Progenitor cell of endocrine pancreas (in vitro differentiated cells): ENCODE measurements at places on chromosomes 11 and 22. TPM values are rescaled to one million over a fixed set of nuclear protein-coding genes. Genes with fewer than 3 reads are reported as not detected.

Gene SYT8
- 0.69 and 1.5 TPM in 2 replicates for total RNA-seq

DNA sequence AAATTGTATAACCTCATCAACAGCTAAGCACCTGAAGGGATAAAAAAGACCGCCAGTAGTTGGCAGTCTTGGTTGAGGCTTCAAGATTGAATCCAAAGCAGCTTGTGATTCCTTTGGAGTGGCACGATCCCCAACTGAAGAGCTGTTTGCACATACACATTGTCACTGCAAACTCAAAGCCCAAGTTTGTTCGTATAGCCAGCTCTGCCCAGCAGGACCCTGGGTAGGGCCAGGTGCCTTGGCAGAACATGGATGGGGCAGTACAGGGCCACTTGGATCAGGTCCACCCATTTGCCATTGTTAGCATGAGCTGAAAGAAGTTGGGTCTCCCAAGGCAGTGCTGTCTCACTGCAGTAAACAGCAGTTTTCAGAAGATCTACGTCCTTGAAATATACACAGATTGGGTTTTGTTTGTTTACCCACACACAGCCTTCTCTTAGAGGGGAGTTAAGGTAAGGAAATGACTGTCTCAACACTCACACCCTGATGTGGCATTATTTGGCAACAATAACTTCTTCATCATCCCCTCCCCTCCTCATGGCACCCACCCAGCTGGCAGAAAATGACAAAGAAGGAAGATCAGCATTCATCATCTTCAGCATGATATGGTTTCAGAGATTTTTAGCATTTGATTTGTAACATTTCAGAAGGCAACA lies 132.9 kb downstream of the COMMD9 start:
- DNase-seq = no peak
- H3K36me3 ChIP-seq = no peaks in the 10 kb centered on the region
- H3K4me1 ChIP-seq = peaks cover 26% of the 10 kb centered on the region

Gene MYBPC3
- total RNA-seq = 0.10 and 0.22 TPM in 2 replicates

- H3K4me1 ChIP-seq = peaks cover 12% of the 10 kb centered on the region
- H3K27ac ChIP-seq = no peak overlapping the region
- no peak for DNase-seq
- no peaks in the 10 kb centered on the region for H3K27me3 ChIP-seq
- no peak overlapping the region for H3K4me3 ChIP-seq
- H3K36me3 ChIP-seq = no peaks in the 10 kb centered on the region
Measured at GRCh38 chr11:95104856-95105255, 15.2 kb downstream of the ENDOD1 start.

Gene POU2AF1
- 0.43 and 0.58 TPM in 2 replicates for total RNA-seq

GRCh38 chr11:44775366-44775984 lies 48.7 kb downstream of the TSPAN18 start:
- peaks cover 8% of the 10 kb centered on the region for H3K4me1 ChIP-seq
- H3K4me3 ChIP-seq = no peak overlapping the region
- no peak for DNase-seq
- H3K27me3 ChIP-seq = no peaks in the 10 kb centered on the region
- H3K27ac ChIP-seq = peak overlapping the region; percentile 4
- H3K36me3 ChIP-seq = no peaks in the 10 kb centered on the region

Gene BANF1
- 200 and 222 TPM in 2 replicates for total RNA-seq

DNA sequence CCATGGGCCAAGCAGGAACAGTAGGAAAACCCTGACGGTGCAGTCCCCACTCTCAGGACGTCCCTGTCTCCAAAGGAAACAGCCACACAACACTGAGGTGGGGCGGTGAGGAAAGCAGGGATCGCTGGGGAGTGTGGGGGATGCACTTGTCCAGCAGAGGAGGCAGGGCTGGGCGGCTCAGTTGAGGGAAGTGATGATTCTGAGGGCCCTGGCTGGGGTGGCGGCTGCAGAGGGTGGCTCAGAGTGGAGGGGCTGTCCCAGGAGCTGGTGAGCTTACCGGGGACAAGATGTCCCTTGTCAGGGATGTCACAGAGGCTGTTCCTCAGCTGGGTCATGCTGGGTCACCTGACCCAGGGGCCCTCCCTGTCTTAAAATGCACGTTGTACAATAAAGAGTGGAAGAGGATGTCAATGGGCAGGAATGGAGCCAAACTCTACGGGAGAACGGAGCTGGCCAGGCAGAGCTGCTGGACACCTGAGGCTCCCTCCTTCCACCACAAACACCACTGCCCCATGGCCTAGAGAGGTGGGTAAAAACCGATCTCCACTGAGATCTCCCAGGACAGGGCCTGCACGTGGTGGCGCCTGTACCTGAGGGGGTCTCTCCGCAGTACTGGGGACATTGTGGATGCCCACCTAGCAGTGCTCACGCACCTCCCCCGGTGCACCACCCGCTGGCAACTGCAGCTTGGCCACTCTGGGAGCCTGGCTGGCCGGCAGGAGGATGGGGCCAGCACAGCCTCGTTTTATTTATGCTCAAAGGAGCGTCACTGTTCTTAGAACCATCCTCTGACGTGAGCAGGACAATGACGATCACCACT lies 9.7 kb upstream of the EFCAB6 start:
- H3K36me3 ChIP-seq = no peaks in the 10 kb centered on the region
- H3K4me3 ChIP-seq = no peak overlapping the region
- no peak for DNase-seq
- no peaks in the 10 kb centered on the region for H3K27me3 ChIP-seq
- H3K4me1 ChIP-seq = peaks cover 32% of the 10 kb centered on the region

Gene TMEM45B
- 1.4 and 1.5 TPM in 2 replicates for total RNA-seq

DNA sequence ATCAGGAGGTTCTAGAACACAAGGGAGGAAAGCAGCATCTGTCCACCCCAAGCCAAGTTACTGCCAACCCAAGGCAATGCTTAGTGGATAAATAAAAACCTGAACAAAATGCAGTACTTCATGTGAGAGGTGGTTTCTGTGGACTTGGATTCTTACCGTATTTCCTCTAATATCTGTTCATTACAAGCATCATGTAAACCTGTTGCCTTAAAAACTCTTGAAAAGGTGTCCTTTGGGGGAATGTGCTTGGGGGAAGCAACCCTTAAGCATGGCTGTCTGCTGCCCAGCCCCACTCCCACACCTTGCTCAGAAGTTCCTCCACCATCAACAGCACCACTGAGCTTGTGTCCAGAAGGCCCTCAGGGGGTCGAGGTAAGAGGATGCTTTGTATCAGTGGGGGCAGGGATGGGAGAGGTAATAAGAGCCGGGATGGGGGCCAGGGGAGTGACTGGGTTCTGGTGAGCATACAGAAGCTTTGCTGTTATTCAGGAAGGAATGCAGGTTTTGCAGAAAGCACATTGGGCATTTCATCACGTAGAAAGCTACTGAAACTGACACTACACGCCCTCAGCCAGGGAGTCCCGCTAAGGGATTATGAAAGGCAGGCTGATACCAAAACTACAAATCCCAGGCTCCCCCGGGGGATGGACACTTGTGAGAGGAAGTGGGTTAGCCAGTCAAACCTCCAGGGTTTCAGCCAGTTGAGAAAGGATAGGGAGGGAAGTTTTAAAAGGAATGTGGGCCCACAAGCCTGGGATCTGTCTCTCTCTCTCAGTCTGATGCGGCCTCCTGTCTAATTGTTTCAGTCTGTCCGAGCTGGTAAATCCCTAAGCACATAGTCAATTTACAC lies 52.0 kb downstream of the KCNJ1 start:
- no peak overlapping the region for H3K4me3 ChIP-seq
- H3K36me3 ChIP-seq = no peaks in the 10 kb centered on the region
- no peaks in the 10 kb centered on the region for H3K4me1 ChIP-seq
- peak overlapping the region; percentile 31 for H3K27ac ChIP-seq

DNA sequence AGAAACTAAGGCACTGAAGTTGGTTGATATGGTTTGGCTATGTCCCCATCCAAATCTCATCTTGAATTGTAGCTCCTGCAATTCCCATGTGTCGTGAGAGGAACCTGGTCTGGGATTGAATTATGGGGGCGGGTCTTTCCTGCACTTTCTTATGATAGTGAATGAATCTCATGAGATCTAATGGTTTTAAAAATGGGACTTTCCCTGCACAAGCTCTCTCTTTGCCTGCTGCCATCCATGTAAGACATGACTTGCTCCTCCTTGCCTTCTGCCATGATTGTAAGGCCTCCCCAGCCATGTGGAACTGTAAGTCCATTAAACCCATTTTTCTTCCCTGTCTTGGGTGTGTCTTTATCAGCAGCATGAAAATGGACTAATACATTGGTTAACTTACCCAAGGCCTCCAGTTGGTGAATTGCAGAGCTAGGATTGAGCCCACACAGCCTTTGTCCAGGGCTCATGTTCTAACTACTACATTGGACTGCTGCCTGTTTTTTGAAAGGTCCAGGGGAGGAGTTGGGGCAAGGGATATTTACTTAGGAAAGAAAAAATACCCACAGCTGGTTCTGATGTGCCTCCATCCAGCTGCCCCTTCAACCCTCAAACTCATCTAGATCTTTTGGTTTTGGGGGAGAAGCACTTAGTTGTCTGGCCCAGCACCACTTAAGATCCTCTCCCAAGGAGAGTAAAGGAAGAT lies 107.8 kb upstream of the NAV2 start:
- peaks cover 3% of the 10 kb centered on the region for H3K4me1 ChIP-seq
- no peak overlapping the region for H3K4me3 ChIP-seq
- H3K27me3 ChIP-seq = peaks cover 11% of the 10 kb centered on the region
- H3K27ac ChIP-seq = no peak overlapping the region
- H3K36me3 ChIP-seq = peaks cover 2% of the 10 kb centered on the region

GRCh38 chr11:27702811-27703210 lies 2.6 kb upstream of the BDNF start:
- peaks cover 28% of the 10 kb centered on the region for H3K27me3 ChIP-seq
- H3K4me1 ChIP-seq = peaks cover 21% of the 10 kb centered on the region
- DNase-seq = no peak
- no peak overlapping the region for H3K27ac ChIP-seq

Gene PTPRJ
- total RNA-seq = 18.9 and 19.1 TPM in 2 replicates

DNA sequence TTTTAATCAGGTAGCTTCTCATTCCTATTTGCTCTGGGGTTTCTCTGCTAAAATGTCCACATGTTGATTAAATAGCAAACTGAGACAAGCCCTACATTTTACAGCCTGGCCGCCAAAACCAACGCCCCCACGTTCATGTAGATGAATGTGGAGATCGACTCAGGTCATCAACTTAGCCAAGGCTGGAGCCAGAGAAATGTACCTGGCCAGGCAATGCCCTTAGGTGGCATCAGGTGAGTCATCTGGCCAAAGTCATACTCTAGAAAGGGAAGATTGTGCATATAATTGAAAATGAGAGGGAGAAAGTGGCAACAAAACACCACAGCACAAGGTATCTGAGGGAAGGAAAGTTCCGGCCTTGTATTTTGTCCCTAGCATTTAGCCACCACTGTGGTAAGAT lies 37.1 kb upstream of the CCDC89 start:
- no peak for DNase-seq
- H3K36me3 ChIP-seq = no peaks in the 10 kb centered on the region
- H3K4me3 ChIP-seq = no peak overlapping the region
- peaks cover 12% of the 10 kb centered on the region for H3K27me3 ChIP-seq

Gene GRM5
- 0.20 and 0.26 TPM in 2 replicates for total RNA-seq

- no peaks in the 10 kb centered on the region for H3K4me1 ChIP-seq
- no peak for DNase-seq
- no peak overlapping the region for H3K4me3 ChIP-seq
- H3K27ac ChIP-seq = no peak overlapping the region
- H3K27me3 ChIP-seq = no peaks in the 10 kb centered on the region
- peaks cover 3% of the 10 kb centered on the region for H3K36me3 ChIP-seq
Measured at GRCh38 chr11:67276781-67277230, 10.5 kb downstream of the GRK2 start.

Gene APOA5
- total RNA-seq = not detected in 2 replicates

Gene OR51B4
- total RNA-seq = not detected in 2 replicates

- DNase-seq = peak; percentile 37
- peaks cover 3% of the 10 kb centered on the region for H3K4me1 ChIP-seq
- no peak overlapping the region for H3K27ac ChIP-seq
- peak overlapping the region; percentile 35 for H3K4me3 ChIP-seq
- peaks cover 69% of the 10 kb centered on the region for H3K27me3 ChIP-seq
Measured at GRCh38 chr22:48492366-48493320, 1335.0 kb downstream of the BRD1 start.

- no peak overlapping the region for H3K4me3 ChIP-seq
- H3K27ac ChIP-seq = no peak overlapping the region
- peaks cover 43% of the 10 kb centered on the region for H3K4me1 ChIP-seq
- H3K27me3 ChIP-seq = no peaks in the 10 kb centered on the region
Measured at GRCh38 chr22:39475902-39476301, 19.1 kb downstream of the MGAT3 start.

Gene OR5B21
- total RNA-seq = not detected in 2 replicates

DNA sequence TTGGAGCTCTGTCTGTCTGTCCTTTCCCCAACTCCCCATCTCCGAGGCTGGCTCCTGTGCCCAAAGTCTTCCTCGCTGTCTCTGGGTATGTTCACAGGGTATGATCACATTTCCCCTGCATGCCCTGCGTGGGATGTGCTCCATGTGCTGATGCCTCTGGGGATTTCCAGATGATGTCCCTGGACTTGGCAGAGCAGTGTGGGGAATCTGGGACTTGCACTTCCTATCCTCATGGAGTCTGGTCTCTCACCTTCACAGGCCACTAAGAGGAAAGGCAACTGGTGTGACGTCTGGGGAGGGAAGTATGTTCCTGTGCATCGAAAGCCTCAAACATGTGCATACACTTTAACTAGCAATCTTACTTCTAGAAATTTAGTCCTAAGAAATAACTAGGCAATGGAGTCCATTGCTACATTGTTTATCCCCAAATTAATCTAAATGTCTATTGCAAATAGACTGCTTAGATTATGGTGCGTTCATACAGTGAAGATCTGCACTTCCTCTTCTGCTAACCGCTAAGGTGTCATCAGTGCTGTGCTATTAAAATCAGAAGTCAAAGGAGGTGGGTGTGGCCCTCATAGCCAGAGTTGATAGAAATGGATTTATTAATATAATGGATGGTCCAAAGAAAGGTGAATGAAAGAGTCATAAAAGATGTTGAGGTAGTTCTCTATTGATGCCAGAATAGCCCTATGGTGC lies 20.8 kb downstream of the TIMP3 start:
- H3K36me3 ChIP-seq = no peaks in the 10 kb centered on the region
- no peak overlapping the region for H3K4me3 ChIP-seq
- H3K27me3 ChIP-seq = peaks cover 3% of the 10 kb centered on the region
- no peak for DNase-seq
- no peaks in the 10 kb centered on the region for H3K4me1 ChIP-seq

Gene MB
- total RNA-seq = not detected in 2 replicates

Gene KDM4E
- total RNA-seq = not detected in 2 replicates

DNA sequence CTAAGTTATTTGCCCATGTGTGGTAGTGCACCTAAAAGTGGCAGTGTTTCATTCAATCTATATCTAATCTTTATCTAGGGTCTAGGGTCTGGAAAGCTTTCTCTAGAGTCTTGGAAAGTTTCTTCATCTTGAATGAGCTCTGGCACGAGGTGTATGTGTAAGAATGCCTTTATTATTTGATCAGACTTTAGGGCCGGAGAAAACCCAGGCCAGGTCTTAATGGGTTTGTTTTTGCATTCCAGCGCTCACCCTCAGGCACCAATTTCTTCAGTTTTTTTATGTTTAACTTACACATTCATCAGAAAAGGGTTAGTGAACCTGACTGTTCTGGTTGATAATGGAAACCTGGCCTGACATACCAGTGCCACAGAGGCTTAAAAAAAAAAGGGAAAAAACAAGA lies 68.3 kb upstream of the SLN start:
- H3K36me3 ChIP-seq = no peaks in the 10 kb centered on the region
- peaks cover 15% of the 10 kb centered on the region for H3K4me1 ChIP-seq
- H3K27me3 ChIP-seq = no peaks in the 10 kb centered on the region
- no peak overlapping the region for H3K4me3 ChIP-seq
- no peak for DNase-seq
